Aorta (tissue), 5 donors: ENCODE measurements at places on chromosomes 7 and 10. TPM values are rescaled to one million over a fixed set of nuclear protein-coding genes. Genes with fewer than 3 reads are reported as not detected.

GRCh38 chr10:14185316-14186045 lies 145.2 kb downstream of the FRMD4A start:
- no peaks in the 10 kb centered on the region for H3K4me1 ChIP-seq
- H3K4me3 ChIP-seq: no peak overlapping the region
- no peak overlapping the region for H3K27ac ChIP-seq
- no peaks in the 10 kb centered on the region for H3K36me3 ChIP-seq
- no peak for DNase-seq

The HOXA4 gene
- 5.6 TPM for total RNA-seq

DNA sequence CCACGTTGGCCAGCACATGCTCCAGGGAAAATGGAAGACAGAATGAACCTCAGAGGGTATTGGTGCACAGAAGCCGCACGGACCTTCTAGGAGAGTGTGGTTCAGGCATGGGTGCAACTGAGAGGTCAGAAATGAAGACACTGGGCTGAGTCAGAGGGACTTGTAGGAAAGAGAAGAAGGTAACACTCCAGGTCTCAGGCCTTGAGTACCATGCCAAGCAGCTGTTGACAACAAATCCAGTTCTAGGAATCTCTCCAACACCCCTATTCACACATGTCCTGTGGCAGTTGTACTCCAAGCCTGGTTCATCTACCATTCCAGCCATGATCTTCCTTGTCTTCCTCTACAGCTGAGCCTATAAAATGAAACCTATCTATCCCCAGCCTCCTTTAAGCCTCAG lies 251.6 kb downstream of the USP6NL start:
- no peak for DNase-seq
- H3K27ac ChIP-seq: no peak overlapping the region
- no peak overlapping the region for H3K4me3 ChIP-seq
- H3K4me1 ChIP-seq: no peaks in the 10 kb centered on the region
- H3K36me3 ChIP-seq: no peaks in the 10 kb centered on the region

GRCh38 chr10:24483701-24484100 lies 240.0 kb downstream of the ARHGAP21 start:
- no peaks in the 10 kb centered on the region for H3K36me3 ChIP-seq
- H3K4me1 ChIP-seq: no peaks in the 10 kb centered on the region
- H3K27ac ChIP-seq: no peak overlapping the region
- no peak for DNase-seq
- H3K4me3 ChIP-seq: no peak overlapping the region
- H3K27me3 ChIP-seq: no peaks in the 10 kb centered on the region

DNA sequence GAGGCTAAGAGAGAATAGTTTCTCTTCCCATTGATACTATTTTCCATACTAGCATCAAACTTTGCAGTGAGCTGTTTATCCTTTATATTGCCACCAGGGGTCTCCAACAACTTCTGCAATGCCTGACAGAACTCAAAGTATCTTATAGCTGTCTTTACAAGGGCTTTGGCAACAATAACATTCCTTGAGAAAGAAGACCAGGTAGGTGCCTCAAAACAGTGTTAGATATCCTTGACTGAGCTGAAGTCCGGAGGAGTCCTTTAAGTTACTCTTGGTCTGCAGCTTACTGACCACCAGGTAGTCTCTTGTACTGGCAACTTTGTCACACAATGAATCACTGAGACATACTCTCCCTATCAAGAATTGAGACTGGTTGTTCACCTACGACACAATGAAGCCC lies 30.0 kb upstream of the TES start:
- no peaks in the 10 kb centered on the region for H3K36me3 ChIP-seq
- H3K27ac ChIP-seq: no peak overlapping the region
- no peak overlapping the region for H3K4me3 ChIP-seq
- H3K27me3 ChIP-seq: no peaks in the 10 kb centered on the region
- H3K4me1 ChIP-seq: peaks cover 6% of the 10 kb centered on the region
- no peak for DNase-seq

The ZEB1 gene
- 187 TPM for total RNA-seq

DNA sequence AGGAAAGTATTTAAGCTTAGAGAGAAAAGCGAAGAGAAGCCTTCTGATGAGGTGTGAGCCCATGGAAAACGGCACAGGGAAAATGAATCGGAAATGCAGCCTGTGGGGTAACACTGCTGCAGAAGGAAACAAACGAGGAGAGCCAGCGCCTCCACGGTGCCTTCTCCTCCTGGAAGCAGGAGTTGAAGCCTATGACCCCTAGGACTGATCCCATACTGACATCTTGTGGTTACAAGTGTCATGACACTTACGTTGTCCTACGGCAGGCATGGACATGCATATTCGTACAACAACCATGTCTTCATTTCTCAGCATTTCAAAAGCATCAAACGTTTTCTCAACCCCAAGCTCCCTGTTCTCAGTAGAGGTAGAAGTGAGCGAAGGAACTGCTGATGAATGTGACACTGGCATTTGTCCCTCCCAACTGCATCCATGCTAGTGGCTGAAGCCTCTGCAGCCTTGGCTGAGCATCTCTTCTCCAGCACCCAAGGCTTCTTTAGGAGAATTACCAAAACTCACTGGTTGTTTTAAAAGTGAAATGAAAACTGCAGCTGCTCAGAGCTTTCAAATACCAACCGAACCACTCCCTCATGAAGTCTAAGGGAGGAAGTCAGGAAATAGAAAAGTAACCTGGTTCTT lies 160.2 kb downstream of the JAZF1 start:
- no peak overlapping the region for H3K4me3 ChIP-seq
- no peaks in the 10 kb centered on the region for H3K4me1 ChIP-seq
- H3K27me3 ChIP-seq: no peaks in the 10 kb centered on the region
- H3K27ac ChIP-seq: no peak overlapping the region
- no peak for DNase-seq

The KEL gene
- 1.4 TPM for total RNA-seq
